Islet precursor cell (in vitro differentiated cells): ENCODE measurements at places on chromosomes 12 and 14.

GRCh38 chr14:90168425-90169105 lies 87.8 kb upstream of the PSMC1 start:
- DNase-seq, result peak; percentile 61

- no peak for DNase-seq
Measured at GRCh38 chr12:27965966-27966365, 6.6 kb downstream of the PTHLH start.

DNA sequence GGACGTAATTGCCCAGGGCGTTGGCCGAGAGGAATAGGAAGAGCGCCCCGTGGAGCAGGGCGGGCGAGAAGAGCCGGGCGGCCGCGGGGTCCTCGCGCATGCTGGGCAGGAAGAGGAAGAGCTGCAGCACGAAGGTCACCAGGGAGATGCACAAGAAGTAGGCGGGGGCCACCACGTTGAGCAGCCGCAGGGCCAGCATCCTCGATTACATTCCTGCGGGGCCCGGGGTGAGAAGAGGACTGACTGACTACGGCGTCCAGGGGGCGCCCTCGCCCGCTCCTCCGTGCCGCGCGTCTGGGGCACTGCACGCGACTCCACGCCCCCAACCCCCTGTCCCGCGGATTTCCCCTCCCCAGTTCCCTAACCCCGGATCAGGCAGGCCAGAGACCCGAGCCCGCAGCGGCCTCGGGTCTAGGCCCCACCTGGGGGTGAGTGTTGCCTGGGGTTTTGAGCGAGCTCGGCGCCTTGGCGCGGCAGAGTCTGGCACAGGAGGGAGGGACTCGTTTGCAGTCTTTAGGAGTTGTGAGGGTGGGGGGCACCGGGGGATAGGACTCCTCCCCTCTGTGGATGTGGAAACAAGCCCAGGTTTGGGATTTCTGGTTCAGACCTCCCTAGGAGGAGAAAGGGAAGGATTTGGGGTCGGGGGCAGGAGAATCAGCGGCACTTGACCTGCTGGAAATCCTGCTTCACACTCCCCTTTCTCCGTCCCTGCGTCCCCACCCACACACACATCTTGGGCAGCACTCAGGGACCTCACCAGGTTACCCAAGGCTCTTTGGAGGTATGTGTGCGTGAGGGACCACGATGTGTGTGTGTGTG lies 1.8 kb downstream of the ZDHHC22 start:
- DNase-seq, result peak; percentile 89

DNA sequence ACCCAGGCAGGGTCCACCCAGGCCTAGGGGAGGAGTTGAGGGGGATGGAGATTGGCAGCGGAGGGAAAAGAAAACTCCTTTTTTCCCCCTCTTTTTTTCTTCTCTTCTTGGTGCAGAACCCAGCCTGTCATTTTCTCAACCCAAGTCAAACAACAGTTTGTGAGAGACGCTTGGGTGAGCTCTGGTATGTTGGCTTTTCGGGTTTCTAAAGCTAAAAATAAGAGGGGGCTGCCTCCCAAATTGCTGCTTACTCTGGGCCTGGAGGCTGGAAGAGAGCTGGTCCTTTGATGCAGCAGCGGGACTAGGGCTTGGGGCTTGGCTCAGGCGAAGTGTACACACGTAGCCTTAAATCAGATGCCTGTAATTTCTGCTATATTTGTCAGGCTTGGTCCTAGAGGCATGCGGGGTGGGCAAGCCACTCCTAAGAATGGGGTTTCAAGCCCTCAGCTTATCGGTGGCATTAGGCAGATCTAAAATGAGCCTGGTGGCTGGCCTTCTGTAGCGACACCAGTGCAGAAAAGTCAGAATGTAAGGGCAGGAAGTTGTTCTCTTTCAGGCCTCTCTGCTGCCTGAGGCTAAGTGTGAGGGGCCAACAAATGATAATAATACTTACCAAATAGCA lies 816 bp upstream of the SLC8A3 start:
- DNase-seq, result no peak

- no peak for DNase-seq
Measured at GRCh38 chr14:53884601-53885000, 72.0 kb downstream of the BMP4 start.

DNA sequence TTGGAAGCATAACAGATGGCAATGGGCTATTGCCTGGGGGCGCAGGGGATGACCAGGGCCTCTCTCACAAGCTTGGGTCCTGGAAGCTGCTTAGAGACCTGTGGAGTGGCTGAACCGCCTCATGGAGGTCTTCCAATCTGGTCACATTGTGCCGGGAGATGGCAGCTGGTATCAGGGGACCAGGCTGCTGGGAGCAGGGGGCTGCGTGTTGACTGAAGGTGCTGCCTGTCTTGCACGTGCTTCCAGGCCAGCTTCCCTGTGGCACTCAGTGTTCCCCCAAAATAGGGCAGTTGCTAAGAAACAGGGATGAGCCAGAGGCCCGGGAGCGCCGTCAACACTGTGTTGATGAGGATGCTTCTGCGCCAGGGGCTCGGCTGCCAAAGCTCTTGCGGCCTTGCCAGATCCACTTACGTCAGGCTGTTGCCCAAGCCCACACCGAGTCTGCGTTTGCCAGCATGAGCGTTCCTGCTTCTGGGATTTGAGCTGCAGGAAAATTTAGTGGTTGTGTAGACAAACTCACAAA lies 39.8 kb downstream of the ELK3 start:
- DNase-seq, result no peak

DNA sequence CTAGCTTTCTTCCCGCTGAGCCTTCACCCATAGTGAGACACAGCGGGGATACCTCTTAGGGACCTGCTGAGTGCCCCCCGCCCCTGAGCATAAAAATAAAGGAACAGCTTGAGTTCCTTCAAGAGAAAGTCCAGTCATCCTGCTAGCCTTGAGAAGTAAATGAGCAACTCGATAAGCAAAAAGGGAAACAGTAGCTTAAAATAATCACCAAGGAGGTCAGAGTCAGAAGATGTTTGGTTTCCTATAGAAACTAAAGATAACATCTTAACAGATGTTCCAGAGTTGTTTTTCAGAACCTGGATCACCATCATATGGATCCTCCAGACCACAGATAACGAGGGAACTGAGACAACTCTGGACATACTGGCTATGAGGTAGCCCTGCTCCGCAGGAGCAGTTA lies 94.0 kb downstream of the BCAT1 start:
- no peak for DNase-seq

- DNase-seq, result peak; percentile 55
Measured at GRCh38 chr14:62143245-62143644, 381.0 kb downstream of the SNAPC1 start.

GRCh38 chr12:105721051-105721825 lies 390.7 kb downstream of the C12orf75 start:
- DNase-seq, result no peak

GRCh38 chr12:112887550-112887949 lies 19.2 kb upstream of the OAS1 start:
- no peak for DNase-seq

DNA sequence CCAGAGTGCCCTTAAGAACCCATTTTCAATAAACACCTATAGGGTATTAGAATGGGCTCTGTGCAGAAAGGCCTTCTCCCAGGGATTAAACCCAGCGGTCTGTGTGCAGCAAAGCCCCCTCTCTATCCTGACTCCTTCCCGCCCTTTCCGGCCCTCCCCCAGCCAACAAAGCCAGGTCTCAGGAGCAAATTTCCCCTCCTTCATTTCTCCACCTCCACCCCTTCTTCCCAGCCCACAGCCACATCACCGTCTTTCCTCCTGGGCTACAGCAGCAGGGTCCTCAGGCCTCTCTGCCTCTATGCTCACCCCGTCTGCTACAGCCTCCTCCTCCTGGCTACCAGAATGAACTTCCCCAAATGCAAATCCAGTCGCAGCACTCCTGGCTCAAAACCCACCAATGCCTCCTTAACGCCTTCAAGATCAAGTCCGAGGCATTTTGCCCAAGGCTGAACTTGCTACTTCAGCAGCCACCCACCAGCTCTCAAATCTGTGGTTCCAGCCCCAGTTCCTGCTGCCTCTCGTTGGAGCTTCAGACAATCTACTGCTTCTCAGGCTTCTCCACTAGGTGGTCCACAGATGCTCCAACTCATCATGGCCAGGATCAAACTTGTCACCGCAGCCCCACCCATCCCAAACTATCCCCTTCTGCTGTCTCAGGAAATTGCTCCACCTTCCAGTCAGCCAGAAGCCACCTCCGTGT lies 134.8 kb downstream of the BCL11B start:
- DNase-seq, result peak; percentile 38

- peak; percentile 80 for DNase-seq
Measured at GRCh38 chr12:115261691-115262398, 577.9 kb upstream of the TBX3 start.

- DNase-seq, result no peak
Measured at GRCh38 chr12:113634474-113634873, 162.8 kb upstream of the LHX5 start.

DNA sequence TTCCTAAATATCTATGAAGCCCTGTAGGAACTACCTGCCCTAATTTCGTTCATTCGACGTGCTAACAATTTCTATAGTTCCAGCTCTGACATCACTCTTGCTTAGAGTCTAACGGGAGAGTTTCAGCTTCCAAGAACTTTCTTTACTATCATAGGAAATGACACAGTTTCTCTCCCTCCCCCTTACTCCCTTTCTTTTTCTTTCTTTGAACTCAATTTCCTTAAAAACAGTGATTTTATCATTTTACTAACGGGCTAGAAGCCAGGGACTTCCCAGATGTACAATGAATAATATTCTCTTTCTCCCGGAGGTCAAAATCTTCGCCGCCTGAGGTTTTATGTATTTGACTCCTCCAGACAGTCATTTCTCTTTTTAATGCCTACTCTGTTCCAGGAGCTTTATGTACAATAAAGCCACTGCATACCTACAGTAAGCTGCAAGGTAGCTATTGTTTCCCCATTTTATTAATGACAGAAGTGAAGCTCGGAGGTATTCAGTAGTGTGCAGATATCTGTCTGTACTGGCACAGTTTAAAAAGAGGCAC lies 15.7 kb downstream of the SMCO2 start:
- DNase-seq, result no peak

DNA sequence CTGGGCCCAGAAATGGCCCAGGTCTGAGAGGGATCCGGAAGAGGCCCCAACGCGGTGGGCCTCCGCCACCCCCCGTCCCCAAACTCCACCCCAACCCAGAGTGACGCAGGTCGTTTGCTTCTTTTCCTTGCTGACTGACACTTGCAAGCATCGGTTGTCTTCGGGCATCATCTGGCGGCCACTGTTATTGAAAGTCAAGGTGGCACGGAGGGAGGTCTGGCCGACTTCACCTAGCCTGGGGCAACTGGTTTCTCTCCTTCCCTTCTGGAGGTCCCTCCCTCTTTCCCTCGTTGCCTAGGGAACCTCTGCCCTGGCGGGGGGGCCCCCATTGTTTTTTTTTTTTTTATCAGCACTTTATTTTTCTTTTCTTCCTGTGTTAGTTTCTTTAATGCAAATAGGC lies 241.8 kb downstream of the ALG10 start:
- DNase-seq, result no peak

DNA sequence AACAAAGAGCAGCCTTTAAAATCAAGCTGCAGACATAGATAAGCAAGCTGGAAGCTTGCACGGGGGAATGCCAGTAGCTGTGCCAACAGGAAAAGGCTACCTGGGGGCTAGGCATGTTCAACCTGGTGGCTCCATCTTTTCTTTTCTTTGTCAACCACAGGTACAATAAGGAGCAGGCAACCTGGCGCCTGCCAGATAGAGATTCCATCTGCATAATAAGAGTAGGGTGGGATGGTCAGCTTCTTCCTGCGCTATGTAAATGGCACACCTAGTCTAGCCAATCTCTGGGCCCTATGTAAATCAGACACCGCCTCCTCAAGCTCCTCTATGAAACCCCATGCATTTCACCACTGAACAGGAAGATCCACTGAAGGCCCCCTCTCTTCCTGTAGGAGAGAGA lies 87.4 kb upstream of the PKP2 start:
- peak; percentile 89 for DNase-seq

- no peak for DNase-seq
Measured at GRCh38 chr14:60061371-60061770, 30.4 kb upstream of the PCNX4 start.

GRCh38 chr12:11856971-11857370 lies 207.5 kb downstream of the ETV6 start:
- no peak for DNase-seq

GRCh38 chr14:92473261-92473968 lies 40.2 kb upstream of the RIN3 start:
- peak; percentile 52 for DNase-seq

DNA sequence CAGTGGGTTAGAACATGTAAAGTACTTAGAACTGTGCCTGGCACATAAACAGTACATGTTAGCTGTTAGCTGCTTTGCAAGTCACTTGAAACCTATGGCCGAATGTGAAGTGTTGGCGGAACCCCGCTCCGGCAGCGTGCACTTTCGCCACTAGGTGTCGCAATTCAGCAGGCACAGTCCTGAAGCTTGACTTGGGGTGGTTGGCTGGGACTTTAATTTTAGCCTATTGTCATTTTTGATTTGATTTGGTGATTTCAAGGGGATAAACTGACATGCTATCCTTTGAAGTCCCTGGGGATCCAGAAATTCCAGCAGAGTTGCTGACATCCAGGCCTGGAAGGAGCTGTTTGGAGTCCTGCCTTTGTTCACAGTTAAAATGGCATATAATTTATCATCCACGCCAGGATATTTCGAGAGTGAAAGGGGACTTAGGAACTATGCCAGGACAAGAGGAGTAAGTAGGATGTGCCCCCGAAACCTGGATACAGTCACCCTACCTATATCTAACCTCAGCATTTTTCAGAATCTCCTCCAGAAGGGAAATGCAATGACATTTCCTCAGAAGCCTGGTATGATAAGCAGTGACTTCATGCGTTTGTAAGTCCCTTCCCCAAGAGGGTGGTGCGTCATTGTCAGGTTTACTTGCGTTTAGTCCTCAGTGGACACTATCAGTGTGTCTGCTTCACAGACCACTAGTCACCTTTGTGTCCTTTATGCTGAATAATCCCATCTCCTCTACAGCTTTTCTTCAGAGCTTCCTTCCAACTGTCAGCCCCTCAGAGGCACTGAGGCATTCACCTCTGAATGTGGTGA lies 3.5 kb upstream of the TSPAN9 start:
- peak; percentile 96 for DNase-seq

DNA sequence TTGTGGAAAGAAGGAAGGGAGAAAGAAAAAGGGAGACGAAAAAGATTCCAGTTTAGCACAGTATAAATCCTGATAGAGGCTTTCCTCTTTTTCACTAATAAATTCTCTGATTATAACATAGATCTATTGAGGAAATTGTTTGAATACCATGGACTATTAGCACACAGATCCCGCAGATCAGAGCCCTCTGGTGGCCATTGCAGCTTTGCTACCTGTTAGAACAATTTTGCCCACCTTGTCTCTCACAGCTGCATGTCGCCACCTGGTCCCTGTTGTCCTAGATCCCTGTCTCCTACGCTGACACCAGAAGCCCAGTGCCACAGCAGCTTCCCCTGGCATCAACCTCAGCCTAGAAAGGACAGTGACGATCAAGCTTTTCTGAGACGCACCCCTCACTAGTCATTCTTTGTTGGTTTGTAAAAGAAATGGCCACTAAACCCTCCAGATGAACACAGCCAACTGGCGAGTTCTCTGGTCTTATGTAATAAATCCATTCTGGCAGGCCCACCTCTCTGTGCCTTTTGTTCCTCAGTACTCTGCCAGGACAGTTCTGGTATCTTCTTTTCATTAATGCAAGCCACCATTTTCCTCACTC lies 9.9 kb downstream of the GPHB5 start:
- peak; percentile 79 for DNase-seq
